ENCODE measurements at places on chromosomes 13 and 19.

DNA sequence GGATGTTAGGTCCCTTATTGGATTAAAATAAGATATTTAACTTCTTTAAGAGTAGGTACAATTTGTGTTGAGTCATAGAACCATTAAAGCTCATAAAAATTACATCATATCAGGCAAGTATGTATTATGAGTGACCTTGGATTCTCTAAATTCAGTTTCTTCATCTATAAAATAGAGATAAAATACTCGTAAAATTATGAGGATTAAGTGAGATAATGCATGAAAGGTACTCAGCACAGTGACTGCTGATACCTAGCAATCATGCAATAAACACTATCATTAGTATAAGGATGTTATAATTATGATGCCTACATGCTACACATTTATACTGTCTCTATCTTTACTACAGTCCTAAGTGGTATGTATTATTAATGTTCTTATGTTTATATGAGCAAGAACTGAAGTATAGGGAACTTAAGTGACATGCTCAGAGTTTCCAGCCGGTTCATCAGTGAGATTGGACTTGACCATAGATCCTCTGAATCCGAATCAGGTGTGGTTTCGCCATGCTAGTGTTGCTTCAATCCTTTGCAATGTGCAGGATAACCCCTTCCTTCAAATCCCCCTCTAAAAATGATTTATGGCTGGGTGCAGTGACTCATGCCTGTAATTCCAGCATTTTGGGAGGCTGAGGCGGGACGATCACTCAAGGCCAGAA is 22.9 kb upstream of the FRY start:
- DNase-seq: no peak

DNA sequence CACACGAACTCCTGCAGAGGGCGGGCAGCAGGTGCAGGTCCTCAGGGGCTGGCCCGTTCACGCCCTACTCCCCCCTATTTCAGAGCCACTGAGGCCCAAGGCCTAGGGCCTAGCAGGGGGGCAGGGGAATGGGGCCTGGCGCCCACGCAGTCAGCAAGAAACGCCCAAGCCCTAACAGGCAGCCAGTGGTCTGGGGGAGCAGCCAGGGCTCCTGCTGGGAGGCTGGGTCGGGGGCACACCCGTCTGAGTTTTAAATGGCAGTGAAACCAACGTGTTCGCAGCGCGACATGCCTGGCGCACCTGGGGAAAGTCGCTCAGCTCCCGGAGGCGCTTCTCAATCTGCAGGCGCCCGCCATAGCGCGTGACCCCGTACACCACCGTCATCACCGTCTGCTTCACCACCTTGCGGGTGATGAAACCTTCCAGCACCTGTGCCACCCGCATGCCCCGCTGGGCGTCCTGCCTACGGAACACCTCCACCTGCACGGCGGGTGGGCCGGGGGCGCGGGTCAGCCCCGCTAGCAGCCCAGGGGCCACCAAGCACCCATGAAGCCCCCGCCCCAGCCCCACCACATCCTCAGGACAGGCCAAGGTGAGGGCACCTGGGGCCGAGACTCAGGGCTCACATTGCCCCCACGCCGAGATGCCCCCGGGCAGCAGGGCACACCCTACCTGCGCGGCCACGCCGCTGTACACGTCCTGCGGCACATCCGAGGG is 13.9 kb downstream of the POLRMT start:
- no peak for DNase-seq

DNA sequence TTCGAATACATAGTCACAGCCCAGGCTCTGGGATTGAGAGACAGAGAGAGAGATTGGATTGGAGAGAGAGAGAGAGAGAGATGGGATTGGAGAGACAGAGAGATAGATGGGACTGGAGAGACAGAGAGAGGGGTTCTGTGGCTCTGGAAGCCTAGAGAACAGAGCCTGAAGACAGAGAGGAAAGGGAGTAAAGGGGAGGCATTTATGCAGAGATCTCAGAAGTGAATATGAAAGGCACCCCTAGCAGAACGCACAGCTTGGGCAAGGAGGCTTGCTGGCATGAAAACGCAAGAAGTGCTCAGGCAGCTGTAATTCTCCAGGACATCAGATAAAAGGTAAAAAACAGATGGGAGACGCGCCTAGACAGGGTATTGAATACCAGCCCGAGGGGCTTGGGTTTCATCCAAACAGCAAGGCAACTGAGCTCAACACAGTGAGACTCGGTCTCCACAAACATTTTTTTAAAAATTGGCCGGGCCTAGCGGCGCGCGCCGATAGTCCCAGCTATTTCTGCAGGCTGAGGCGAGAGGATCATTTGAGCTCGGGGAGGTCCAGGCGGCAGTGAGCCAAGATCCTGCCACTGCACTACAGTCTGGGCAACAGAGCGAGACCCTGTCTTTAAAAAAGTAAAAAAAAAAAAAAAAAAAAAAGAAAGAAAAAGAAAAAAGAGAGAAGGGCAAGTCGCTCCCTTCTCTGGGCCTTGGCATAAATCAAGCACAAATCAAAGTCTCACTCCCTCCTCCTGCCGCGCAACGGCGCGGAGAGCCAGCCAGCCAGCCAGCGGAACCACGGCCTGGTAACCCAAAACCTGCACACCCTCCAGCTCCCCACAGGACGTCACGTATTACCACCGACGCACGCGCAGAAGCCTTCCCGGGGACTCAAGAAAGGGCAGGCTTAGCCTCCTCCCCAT is 774 bp upstream of the PPP2R1A start:
- no peak for DNase-seq

- DNase-seq: no peak
These were observed 21.1 kb downstream of the PIP5K1C start for GRCh38 chr19:3679138-3679537.

DNA sequence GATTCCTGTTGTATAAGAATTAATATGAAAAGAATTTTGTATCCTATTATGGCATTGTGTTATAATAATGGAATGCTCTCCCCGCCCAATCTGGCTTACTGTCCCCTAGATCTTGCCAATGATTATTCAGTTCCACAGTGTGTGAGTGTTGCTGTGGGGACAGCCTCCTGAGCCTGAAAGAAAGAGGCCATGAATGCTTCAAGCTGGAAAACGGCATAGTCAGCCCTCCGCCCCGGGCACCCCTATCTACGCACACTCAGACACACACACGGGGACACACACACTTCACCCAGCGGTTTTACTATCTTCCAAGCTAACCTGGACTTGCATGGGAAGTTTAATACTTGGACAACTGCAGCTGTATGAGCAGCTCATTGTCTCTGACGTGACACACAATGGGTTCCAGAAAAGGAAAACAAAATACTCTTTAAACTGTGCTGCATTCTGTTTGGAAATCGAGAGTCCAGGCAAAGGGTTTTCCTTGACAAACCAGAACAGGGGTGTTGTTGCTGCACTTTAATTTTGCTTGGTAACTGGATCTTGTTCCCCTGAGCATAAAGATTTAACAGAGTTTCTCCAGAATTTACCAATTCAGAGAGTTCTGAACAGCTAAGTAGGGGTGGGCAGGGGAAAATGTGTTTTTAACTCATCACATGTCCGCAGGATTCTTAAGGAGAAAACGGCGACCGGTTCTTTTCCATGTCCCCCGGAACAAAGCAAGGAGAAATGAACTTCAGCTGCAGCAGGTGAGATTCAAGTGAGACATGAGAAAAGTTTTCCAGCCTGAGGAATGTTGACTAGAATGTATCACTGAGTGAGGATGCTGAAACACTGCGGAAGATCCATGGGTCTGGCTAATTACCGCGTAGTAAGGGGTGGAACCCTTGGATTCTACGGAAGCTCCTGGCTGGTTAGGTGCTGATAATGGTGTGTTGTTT is 472.9 kb downstream of the FOXO1 start:
- no peak for DNase-seq

DNA sequence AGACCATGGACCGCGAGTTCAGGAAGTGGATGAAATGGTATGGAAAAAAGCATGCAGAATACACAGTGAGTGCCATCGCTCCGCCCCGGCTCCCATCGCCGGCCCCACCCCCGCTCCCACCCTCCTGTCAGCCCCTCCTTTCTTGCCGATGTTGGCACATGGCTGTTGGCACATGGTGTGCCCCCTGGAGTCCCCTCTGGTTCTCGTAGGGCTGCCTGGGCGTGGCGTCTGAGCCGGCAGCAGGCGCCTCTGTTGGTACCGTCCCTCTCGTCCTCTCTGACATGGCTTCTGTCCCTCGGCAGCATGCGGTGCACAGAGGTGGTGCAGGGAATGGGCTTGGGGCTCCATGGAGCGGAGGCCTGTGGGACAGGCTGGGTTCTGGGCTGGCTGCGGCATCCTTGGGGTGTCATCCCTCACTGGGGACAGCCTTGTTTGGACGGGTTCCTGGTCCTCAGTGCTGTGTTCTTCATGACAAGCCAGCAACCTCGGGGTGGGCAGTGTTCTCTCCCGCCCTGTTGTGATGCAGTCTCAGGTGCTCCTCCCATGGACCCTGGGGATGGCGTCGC is 30.9 kb downstream of the DOT1L start:
- DNase-seq: no peak

DNA sequence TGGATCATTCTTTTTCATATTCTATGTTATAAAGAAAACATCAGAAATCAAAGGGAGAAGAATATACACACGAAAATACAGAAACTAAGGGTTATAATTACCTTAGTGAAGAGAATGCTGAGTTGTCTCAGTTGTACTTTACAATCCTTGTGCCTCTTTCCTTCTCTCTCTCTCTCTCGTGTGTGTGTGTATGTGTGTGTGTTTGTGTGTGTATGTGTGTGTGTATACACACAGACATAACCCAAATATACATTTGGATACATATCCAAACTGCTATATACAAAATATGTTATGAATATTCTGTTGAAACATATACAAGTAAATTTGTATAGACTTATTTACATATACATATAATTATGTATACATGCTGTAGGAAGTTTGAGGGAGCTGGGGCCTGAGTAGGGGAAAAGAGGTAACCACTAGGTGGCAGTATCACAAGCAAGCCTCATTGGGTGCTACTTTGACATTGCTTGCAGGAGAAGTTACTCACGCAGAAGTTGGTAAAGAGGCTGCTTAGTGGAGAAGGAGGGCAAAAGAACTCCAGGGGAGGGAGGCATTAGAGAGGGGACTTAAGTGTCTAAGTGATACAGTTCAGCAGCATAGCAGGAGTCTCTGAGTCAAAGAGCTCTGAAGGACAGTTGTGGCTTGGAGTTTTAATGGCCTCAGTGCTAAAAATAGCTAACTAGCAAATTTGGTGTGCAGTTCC is 465.1 kb upstream of the PCDH20 start:
- DNase-seq: no peak

GRCh38 chr13:62687732-62688131 is 1272.1 kb upstream of the PCDH20 start:
- DNase-seq: no peak

DNA sequence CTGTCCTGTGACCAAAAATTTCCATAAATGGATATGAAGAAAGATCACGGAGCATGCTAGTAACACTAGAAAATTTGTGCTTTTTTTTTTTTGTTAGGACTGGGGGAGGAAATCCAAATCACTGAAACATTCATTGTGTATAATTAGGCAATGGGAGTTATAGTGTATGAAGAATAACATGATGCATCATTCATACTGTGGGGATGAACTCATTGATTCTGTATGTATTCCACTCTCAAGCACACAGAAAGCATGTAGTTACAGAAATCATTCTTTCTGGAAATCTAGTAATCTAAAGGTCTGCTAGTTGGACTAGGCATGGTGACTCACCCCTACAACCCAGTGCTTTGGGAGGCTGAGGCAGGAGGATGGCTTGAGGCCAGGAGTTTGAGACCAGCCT is 749.7 kb downstream of the DIAPH3 start:
- no peak for DNase-seq

- DNase-seq: no peak
These were observed 13.8 kb downstream of the TGFB1 start for GRCh38 chr19:41339936-41340335.

DNA sequence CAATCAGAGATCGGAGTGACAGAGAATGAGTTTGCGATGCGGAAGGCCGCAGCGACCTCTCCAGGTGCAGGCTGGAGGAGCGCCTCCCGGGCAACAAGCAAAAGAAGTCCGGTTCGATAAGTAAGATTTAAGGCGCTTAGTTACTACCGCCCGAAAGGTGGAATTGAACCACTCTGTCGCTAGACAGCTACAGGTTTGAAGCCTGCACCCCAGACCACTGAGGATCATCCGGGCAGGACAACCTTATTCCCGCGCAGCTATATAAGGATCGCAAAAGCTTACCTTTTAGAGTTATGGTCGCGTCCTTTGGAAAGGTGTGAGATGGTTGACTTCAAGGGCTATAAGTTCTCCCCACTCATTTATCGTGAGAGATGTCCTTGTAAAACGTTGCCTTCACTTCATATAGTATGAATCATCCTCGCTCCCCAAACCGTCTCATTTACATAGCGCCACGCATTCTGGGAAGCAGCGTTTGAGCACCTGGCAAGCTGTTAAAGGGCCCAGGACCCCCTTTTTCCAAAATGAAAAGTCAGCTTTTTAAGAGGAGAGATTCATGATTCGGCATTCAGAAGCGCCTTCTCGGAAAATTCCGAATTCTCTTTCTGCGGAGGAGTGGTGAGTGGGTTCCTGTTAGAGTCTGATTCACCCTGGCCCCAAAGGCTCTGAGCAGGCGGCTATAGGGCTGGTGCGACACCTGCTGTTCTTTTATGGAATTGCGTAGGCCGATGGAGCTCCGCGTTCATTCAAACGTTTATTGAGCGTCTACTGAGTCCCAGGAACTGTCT is 10.8 kb downstream of the FOSB start:
- peak; percentile 81 for DNase-seq

- no peak for DNase-seq
These were observed 88.1 kb downstream of the STOML3 start for GRCh38 chr13:38902551-38902950.

DNA sequence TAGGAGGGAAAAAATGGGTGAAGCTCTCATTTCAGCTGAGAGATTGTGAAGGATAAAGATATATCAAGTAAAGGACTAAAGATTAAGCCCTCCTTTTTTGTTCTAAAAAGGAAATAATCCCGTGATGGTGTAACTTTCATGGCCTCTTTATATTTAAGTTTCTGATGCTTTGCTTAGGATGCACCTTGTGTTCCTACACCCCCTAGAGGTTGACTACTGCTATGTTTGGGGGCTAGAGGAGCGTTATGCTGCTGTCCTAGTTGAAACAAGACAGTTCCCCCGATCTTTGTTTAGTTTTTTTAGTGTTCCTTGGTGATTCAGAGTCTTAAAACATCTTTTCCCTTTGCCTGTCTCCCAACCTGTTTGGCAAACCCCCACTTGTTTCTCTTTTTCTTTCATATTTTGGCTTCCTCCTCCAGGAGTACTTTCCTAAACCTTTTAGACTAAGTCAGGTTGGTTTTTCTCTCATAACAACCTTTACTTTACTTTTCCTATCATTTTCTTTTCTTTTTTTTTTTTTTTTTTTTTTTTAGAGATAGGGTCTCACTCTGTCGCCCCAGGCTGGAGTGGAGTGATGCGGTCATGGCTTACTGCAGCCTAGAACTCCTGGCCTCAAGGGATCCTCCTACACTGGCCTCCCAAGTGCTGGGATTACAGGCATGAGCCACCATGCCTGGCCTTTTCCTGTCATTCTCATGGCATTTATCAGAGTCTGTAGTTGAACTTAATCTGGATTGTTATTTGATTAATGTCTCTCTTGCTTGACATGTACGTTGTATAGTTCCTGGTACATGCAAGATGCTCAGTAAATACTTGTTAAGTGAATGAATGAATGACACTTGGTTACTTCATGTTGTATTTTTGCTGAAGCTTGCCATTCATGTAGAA is 2.8 kb downstream of the UBA2 start:
- DNase-seq: no peak
